ENCODE measurements at places on chromosomes 3 and 15.

DNA sequence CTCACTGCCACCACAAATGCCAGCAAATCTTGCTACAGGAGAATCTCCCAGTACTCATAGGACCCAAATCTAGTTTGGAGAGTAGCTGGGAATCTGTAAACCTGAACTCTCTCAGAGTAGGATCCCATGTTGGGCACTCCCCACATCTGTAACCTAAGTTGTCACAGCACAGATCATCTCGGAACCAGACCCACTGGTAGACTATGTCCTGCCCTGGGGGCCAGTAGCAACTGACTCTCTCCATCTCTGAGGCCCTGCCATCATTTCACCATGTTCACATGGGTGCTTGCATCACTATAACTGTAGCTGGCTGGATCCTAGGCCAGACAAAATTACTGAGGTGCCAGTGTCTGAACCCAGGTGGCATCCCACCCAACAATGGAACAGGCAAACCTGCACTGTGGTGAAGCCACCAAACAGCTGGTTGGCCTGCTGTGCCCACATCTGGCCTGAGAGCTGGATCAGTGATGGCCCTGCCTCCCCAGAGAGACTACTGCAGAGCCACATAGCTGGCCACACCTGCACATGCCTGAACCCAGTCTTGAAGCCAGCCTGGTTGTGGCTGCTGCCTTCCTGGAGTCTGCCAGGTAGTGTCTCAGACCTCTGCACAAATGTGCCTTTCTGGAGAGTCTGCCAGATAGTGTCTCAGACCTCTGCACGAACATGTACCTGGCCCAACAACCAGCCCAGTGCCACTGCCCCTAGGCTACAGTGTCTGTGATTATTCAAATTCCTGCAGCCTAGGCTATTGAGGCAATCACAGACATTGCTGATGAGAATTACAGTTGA lies 82.0 kb downstream of the ISL2 start:
- DNase-seq, result no peak

DNA sequence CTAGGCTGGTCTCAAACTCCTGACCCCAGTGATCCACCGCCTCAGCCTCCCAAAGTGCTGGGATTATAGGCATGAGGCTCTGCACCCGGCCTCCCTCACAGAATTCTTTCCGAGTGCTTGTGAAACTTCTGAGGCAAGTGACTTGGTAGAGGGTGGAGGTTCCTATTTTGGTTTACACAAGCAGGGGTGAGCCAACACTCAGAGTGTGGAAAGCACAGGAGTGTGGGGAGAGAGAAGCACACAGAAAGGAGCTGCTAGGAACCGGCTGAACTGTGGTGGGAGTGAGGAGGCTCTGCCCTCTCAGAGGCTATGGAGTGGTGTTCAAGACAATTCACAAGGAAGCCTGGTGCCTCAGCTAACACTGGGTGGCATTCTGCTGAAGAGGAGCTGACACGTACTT lies 7.7 kb downstream of the CAPN3 start:
- no peak for DNase-seq

DNA sequence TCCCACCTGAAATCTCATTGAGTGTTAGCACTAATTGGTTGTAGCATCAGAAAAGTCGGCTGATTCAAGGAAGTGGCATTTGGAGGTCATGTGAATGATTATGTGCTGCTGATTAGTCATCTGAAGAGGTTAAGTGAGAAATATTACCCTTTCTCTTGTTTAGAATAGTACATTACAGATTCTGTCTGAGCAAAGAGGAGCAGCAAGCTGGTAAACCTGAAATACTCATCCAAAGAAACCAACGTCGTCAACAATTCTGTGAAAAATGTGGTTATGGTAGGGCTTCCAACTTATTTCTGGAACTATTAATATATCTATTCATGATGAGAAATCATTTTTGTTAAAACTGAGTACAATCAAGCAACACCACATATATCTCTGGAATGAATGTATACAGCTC lies 1024.9 kb downstream of the TUSC7 start:
- no peak for DNase-seq

DNA sequence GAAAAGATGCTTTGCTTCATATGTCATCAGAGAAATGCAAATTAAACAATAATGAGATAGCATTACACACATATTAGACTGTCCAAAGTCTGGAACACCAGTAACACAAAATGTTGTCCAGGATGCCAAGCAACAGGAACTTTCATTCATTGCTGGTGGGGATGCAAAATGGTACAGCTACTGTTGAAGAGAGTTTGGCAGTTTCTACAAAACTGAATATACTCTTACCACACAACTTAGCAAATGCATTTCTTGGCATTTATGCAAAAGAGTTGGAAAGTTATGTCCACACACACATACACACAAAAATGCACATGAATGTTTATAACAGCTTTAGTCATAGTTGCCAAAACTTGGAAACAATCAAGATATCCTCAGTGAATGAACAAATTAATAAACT lies 195.2 kb upstream of the MME start:
- no peak for DNase-seq

DNA sequence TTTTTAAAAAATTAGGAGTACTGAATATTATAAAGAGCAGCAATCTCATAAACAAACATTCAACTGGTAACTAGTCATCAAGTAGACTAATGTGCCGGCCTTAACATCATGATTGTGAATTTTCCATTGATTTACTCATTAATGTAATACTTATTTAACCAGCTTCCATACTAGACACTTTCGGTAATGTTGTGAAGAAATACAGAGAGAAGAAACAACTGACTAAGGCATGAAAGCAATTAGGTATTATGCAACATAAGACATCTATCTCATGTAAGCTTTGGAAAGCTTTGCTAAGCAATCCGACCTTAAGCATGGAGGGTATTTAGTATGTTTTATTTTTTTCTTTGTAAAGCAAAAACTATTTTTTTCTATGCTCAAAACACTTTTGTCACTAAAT lies 108.0 kb downstream of the IL1RAP start:
- DNase-seq, result no peak

- DNase-seq, result peak; percentile 43
Measured at GRCh38 chr15:99961011-99961441, 227.8 kb upstream of the LYSMD4 start.

- DNase-seq, result no peak
Measured at GRCh38 chr15:90099072-90099867, 3.0 kb downstream of the IDH2 start.

DNA sequence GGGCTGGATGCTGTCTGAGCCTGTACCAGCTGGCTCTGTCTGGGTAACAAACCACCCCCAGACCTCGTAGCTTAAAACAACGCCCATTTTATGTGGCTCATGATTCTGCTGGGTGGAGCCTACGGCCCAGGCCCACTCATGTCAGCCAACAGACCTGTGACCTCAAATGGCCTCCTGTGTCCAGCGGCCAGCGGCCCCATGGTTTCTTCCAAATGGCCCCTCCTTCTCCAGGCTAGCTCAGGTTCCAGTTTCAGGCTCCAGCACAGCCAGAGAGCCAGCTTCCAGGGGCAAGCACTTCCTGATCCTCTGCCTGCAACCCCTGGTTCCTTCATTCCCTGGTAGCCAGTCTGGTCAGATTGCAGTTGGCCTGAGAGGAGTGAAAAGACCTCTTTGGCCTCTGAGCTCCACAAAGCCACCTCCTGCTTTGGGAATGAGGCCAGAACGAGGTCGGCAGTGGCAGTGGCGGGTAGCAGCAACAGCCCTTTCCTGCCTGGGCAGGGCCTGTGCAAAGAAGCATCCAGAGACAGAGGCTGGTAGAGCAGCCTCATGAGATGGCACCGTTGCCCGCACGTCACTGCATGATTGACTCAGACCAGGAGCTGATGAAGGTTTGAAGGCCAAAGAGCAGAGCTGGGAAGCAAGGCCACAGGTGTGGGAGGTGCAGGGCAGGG lies 21.0 kb upstream of the PLXNA1 start:
- DNase-seq, result no peak

DNA sequence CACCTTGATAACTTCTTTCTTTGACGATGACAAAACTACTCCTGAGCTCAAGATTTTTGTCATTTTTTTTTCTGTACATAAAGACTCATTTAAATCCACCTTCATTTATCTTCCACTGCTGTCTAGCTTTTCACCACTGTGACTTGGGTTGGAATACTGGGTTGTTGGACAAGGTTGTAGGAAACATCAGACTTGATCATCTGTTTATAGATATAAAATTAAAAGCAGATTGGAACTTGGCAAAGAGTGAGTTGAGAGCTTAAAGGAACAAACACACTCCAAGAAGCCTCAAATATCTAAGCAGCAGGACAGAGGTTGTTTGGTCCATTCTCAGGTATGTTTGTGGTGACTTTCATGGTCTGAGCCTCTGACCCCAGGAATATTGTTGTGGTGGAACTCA lies 141.7 kb upstream of the NDN start:
- DNase-seq, result no peak

GRCh38 chr3:8400911-8401310 lies 100.7 kb upstream of the LMCD1 start:
- no peak for DNase-seq

- DNase-seq, result no peak
Measured at GRCh38 chr3:41794748-41795589, 166.9 kb downstream of the ULK4 start.

DNA sequence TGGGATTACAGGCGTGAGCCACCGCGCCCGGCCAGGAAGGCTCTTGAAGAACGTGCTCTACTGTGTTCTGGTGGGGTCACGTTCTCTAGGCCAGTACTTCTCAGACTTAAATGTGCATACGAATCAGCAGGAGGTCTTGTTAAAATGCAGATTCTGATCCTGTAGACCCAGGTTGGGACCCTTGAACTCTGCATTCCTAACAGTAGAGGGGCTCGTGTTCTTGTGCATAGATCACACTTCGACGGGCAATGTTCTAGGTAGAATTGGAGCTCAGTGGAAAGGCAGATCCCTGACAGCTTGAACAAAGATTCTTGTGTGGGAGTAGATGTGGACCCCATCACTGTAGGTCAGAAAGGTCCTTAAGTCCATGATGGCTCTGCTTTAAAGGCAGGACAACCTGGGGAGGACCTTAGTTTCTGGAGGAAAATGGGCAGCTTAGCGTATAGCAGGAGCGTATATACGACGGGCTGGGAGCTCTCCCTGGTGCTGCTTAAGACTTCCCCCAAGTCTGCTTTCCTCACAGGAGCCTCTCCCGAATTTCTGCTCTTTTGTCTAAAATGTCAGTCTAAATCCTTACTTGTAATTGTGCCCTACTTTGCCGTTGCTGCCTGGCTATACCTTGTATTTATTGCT lies 16.9 kb upstream of the FAM81A start:
- DNase-seq, result no peak

DNA sequence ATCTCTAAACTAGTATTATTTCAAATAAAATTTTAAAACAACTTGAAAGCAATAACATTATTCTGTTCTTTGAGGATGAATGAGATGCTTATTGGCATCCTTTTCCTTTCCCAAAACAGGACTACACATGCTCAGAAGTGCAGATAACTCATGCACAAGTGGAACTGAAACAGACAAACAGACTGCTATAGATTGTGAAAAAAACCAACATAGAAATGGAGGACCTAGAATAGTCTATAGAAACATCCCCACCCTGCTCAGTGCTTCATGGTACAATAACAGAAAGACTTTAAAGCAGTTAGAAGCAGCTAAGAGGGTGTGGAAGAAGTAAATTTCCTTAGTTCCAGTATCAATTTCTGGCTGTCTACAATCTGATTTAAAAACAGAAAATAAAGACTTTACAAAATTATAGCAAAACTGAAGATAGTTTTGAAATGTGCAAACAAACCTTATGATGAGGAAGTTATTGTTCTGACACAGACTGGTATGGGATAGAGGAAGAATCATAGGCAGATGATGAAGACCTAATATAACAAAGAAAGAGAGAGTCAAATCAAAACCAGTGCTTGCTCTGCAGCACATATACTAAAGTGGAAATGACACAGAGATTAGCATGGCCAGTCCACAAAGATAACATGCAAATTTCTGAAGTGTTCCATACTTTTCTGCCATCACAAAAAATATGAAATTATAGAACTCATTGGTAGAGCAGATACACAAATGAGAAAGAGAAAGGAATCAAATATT lies 1025.4 kb downstream of the SQOR start:
- DNase-seq, result no peak

- no peak for DNase-seq
Measured at GRCh38 chr3:44003801-44004200, 237.9 kb upstream of the TOPAZ1 start.

- peak; percentile 73 for DNase-seq
Measured at GRCh38 chr3:64484289-64484992, 203.4 kb downstream of the ADAMTS9 start.

DNA sequence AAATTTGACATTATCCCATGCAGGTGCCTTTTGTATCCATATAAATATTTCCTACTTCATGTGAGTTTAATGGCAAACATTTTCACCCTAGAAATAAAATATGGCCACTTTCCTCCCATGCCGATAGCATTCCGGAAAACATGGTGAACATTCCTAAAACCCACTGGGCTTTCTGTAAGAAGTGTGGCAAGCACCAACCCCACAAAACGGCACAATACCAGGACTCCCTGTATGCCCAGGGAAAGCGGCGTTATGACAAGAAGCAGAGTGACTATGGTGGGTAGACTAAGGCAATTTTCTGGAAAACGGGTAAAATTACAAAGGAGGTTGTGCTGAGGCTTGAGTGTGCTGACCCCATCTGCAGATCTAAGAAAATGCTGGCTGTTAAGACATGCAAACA lies 7.6 kb downstream of the ANXA2 start:
- no peak for DNase-seq

Data from stimulated activated CD4-positive, alpha-beta T cell treated with anti-CD3 and anti-CD28 coated beads, Interleukin-1b, Interleukin-23, amount 100 ng/mL, for 48 hours (primary cell).